Progenitor cell of endocrine pancreas (in vitro differentiated cells): ENCODE measurements at places on chromosomes 7 and 10.

GRCh38 chr10:72061491-72061890 lies 26.9 kb downstream of the SPOCK2 start:
- no peak for DNase-seq
- peaks cover 9% of the 10 kb centered on the region for H3K4me1 ChIP-seq
- peaks cover 2% of the 10 kb centered on the region for H3K36me3 ChIP-seq
- no peaks in the 10 kb centered on the region for H3K27me3 ChIP-seq
- no peak overlapping the region for H3K27ac ChIP-seq

DNA sequence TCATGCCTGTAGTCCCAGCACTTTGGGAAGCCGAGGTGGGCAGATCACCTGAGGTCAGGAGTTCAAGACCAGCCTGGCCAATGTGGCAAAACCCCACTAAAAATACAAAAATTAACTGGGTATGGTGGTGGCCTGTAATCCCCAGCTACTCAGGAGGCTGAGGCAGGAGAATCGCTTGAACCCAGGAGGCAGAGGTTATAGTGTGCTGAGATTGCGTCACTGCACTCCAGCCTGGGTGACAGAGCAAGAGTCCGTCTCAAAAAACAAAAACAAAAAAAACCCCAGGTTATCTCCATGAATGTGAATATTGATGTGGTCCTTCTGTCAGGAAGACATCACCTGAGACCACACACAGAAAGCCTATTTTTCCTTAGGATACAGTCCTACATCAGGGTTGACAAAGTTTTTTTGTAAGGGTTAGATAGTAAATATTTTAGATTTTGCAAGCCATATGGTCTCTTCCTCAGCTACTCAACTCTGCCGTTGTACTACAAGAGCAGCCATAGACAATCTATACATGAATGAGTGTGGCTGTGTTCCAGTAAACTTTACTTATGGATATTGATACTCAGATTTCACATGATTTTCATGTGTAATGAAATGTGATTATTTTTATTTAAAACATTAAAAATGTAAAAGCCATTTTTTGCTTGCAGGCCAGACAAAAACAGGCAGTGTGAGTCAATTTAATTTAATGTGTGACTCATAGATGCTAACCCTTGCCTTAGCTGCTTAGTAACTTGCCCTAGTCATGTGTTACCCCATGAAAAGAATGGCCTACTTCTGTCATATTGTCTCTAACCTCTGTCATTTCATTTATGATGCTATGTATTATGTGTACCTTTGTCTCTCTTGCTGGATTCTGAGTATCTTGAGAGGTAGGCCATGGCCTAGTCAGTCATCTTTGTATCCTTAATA lies 78.1 kb downstream of the TPST1 start:
- peaks cover 2% of the 10 kb centered on the region for H3K36me3 ChIP-seq
- H3K27me3 ChIP-seq, result no peaks in the 10 kb centered on the region
- H3K4me1 ChIP-seq, result no peaks in the 10 kb centered on the region
- no peak for DNase-seq
- H3K27ac ChIP-seq, result peak overlapping the region; percentile 3

DNA sequence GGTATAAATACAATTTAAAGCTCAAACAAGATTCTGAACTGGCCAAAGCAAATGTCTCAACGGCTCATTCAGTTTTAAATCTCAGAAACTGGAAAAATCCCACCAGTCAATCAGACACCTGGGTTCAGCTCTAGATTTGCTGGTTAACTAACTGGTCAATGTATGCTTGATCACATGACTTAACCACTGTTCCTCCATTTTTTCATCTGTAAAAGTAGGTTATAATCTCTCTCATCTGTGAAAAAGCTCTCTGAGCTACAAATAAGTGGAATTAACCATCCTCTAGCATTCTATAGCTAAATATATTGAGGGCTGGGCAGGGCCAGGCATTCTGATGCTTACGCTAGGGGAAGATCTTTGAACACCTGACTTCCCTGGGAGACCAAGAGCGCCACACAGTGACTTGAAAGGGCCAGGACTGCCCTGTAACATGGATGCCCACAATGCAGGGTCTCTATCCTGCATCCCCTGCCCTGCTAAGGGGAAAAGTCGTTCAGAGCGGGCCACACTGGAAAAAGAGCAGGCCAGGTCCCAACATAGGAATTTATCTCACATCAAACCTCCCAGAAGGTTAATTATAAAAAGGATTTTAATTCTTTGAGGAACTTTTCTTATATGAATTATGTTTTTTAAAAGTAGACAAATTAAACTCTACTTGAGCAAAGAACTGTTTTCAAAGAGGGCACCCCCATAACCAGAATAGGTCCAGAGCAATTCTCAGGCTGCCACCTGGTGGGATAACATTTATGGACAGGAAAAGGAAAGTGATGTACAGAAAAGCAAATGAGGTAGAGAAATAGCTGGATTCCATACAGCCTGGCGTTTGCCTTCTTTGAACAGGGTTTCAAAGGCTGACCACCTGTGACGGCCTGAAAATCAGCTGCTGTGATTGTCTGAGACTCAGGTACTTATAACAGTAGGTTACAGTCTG lies 1.8 kb downstream of the RP9 start:
- H3K36me3 ChIP-seq, result peaks cover 4% of the 10 kb centered on the region
- peak overlapping the region; percentile 94 for H3K4me3 ChIP-seq
- no peaks in the 10 kb centered on the region for H3K27me3 ChIP-seq
- peak overlapping the region; percentile 97 for H3K27ac ChIP-seq

GRCh38 chr10:77293773-77294172 lies 343.8 kb downstream of the KCNMA1 start:
- peaks cover 62% of the 10 kb centered on the region for H3K27me3 ChIP-seq
- H3K4me3 ChIP-seq, result no peak overlapping the region
- H3K4me1 ChIP-seq, result peaks cover 33% of the 10 kb centered on the region
- H3K27ac ChIP-seq, result no peak overlapping the region

DNA sequence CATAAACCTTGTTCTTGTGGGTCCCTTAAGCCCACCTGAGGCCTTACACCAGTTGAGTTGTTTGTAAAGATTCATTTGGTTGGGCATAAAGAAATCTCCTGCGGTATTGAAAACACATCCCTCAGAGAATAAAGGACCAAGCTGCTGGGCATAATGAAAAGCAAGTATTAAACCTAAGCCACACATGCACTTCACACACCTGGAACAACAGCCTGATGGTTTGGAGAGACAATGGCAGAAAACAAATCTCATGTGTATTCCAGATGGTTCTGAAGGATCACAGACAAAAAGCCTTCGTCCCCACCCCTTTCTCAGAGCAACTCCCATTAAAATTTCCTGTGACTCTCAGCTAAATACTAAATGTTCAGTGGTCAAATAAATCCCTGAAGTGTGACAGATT lies 44.2 kb downstream of the FEZF1 start:
- peaks cover 15% of the 10 kb centered on the region for H3K4me1 ChIP-seq
- no peak for DNase-seq
- H3K4me3 ChIP-seq, result no peak overlapping the region
- H3K27ac ChIP-seq, result no peak overlapping the region
- peaks cover 29% of the 10 kb centered on the region for H3K27me3 ChIP-seq

GRCh38 chr10:90936276-90936659 lies 15.4 kb upstream of the ANKRD1 start:
- H3K4me1 ChIP-seq, result peaks cover 10% of the 10 kb centered on the region
- peaks cover 6% of the 10 kb centered on the region for H3K27me3 ChIP-seq
- no peak overlapping the region for H3K4me3 ChIP-seq
- no peak for DNase-seq
- no peaks in the 10 kb centered on the region for H3K36me3 ChIP-seq
- no peak overlapping the region for H3K27ac ChIP-seq

DNA sequence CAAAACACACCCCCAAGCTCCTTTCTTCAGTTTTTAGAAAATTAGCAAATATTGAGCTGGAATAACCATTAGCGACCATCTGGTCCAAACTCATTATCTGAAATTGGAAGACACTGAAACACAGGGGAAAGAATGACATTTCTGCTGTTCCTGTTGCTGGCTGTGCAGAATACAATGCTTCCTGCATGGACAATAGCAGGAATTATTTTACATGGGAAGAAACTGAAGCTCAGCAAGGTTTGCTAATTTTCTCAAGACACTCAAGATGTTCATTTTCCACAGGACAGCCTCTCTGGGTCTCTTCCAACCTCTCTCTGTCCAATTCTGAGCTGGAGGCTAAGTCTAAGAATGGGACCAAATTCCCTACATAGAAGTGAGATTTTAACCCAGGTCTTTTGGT lies 81.9 kb upstream of the TNS3 start:
- peaks cover 8% of the 10 kb centered on the region for H3K4me1 ChIP-seq
- no peak overlapping the region for H3K4me3 ChIP-seq
- no peak for DNase-seq
- no peak overlapping the region for H3K27ac ChIP-seq

- no peaks in the 10 kb centered on the region for H3K36me3 ChIP-seq
- no peak overlapping the region for H3K27ac ChIP-seq
- peaks cover 10% of the 10 kb centered on the region for H3K27me3 ChIP-seq
- no peak overlapping the region for H3K4me3 ChIP-seq
These were observed 371.0 kb downstream of the FRMD4A start for GRCh38 chr10:13959443-13960359.

DNA sequence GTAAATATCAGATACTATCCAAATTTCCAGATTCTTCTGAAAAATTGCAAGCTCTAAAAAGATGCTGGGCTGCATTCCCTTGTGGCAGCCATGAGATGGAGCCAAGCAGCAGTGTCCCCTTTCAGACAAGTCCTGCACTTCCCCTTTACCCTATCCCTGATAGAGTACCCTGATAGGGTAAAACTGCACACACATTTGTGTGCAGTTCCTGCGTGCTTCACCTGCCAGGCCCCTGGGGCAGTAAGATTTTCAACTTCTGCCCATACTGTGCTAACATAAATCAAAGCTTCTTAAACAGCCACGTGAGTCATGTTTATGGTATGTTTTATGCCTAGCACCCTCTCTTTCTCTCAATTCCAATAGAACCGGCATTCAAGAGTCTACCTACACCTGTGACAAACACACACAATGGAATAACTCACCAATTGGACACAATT lies 52.2 kb downstream of the IFIT5 start:
- H3K4me3 ChIP-seq, result no peak overlapping the region
- H3K27ac ChIP-seq, result peak overlapping the region; percentile 75
- no peak for DNase-seq
- H3K27me3 ChIP-seq, result no peaks in the 10 kb centered on the region
- peaks cover 36% of the 10 kb centered on the region for H3K4me1 ChIP-seq

- H3K36me3 ChIP-seq, result peaks cover 5% of the 10 kb centered on the region
- no peak for DNase-seq
- H3K27me3 ChIP-seq, result peaks cover 15% of the 10 kb centered on the region
- H3K4me1 ChIP-seq, result peaks cover 3% of the 10 kb centered on the region
- H3K27ac ChIP-seq, result no peak overlapping the region
- H3K4me3 ChIP-seq, result no peak overlapping the region
These were observed 4.6 kb upstream of the INPP5A start for GRCh38 chr10:132532749-132533560.

DNA sequence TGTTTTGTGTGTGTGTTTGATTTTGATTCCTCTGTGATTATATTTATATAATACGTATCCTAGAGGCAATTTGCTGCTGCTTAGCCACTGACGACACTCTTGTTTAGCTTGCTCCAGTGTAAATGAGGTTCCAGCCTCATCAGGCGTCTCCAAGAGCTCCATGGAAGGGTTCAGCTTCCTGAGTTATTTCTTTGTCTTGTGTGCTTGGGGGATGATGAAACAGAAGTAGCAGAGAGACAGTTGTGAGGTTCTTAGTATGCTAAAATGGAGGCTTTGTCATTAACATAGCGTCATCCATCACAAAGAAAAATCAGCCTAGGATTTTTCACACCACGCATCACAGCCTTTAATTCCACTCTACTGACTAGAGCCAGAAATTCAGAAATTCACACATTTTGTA lies 85.1 kb downstream of the KLF6 start:
- H3K4me1 ChIP-seq, result peaks cover 5% of the 10 kb centered on the region
- no peak for DNase-seq
- no peak overlapping the region for H3K27ac ChIP-seq
- no peak overlapping the region for H3K4me3 ChIP-seq
- peaks cover under 1% of the 10 kb centered on the region for H3K27me3 ChIP-seq

GRCh38 chr10:55398497-55398882 lies 597.5 kb upstream of the PCDH15 start:
- no peak for DNase-seq
- H3K36me3 ChIP-seq, result no peaks in the 10 kb centered on the region
- no peak overlapping the region for H3K27ac ChIP-seq
- H3K27me3 ChIP-seq, result no peaks in the 10 kb centered on the region
- H3K4me3 ChIP-seq, result no peak overlapping the region
- H3K4me1 ChIP-seq, result peaks cover 3% of the 10 kb centered on the region
